NCI-H446 (cell line): ENCODE measurements at places on chromosomes 2 and 18.

GRCh38 chr2:229342376-229342775 lies 71.3 kb upstream of the PID1 start:
- no peak for DNase-seq

DNA sequence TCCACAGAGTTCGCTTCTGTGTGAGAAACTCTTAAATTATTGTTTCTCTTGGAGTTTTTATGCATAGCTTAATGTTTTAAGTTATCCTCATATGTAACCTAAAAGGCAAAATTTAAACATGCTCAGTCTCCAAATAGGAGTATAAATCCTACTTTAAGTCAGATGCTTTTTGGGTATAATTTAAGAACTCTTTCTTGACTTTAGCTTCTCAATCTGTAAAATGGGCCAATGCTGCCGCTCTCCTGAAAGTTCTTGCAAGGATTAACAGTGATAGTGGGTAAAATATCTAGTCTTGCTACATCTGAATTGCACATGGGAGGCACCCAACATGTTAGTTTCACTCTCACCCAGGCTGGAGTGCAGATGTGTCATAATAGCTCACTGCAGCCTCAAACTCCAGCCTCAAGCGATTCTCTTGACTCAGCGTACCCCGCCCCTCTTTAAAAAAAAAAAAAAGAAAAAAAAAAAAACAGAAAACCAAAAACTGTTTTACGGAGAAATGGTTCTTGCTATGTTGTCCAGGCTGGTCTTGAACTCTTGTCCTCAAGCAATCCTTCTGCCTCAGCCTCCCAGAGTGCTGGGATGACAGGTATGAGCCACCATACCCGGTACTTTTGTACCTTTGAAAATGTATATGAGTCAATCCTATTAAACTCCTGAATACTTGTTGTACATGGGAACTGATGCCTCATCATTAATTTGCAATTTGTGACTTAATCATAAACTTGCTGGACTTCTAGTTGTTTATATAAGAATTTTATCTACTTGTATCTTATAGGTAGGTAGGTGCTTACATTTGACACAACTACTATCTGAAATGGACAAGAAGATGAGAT lies 1.8 kb downstream of the FBXO48 start:
- no peak for DNase-seq

DNA sequence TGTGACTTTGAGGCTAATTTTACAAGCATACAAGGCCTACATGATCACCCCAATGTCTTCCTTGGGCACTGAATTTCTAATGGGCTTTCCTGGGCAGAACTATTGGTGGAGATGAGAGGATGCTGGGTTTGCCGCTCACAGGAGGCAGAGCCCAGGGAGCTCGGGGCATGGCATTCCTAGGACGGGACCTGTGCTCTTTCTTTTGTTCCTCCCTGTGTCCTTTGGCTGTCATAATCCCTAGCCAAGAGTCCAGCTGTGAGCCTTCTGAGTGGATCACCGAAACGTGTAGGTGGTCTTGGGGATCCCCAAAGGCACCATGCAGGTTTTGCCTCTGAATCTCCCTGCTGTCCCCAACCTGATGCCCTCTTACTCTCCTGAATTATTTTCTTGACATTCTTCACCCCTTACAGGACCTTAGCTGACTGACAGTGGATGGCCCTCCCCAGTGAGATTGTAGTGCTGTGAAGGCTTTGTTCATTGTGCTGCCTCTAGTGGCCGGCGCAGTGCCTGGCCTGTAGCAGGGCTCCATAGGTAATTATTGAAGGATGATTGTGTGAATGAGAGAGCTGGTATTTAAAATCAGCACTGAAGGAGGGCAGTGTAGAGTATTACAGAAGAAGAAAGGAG lies 221.9 kb downstream of the ZNF407 start:
- no peak for DNase-seq

GRCh38 chr2:70822843-70823242 lies 2.4 kb upstream of the CLEC4F start:
- no peak for DNase-seq

GRCh38 chr2:12325806-12326205 lies 390.9 kb upstream of the TRIB2 start:
- DNase-seq: no peak

DNA sequence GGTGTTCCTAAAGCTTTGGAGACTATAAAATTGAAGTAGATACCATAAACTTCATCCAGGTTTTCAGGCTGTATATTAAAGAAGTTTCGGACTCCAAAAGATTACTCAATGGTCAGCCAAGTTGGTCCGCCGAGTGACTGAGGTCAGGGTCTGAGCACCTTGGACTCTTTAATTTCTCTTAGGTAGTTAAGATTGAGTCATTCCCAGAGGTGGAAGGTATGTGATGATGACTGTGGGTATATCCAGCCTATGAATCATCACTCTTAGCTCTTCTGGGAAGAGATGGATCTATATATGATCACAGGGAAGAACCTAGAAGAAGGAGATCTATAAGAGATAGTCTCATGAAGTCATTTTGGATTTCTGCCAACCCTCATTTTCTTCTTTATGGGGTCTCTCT lies 3.3 kb downstream of the ITGA6 start:
- no peak for DNase-seq

DNA sequence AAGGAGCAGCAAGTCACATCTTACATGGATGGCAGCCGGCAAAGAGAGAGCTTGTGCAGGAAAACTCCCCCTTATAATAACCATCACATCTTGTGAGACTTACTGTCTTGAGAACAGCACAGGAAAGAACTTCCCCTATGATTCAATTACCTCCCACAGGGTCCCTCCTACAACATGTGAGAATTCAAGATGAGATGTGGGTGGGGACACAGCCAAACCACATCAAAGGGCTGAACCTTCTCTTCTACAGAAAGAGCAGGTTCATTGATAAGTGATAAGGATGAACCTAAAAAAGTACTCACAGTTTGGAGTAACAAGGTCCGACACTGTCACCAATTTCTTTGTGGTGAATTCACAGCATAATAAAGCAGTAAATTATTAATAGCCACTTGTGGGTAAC lies 422.2 kb upstream of the FSIP2 start:
- DNase-seq: no peak

DNA sequence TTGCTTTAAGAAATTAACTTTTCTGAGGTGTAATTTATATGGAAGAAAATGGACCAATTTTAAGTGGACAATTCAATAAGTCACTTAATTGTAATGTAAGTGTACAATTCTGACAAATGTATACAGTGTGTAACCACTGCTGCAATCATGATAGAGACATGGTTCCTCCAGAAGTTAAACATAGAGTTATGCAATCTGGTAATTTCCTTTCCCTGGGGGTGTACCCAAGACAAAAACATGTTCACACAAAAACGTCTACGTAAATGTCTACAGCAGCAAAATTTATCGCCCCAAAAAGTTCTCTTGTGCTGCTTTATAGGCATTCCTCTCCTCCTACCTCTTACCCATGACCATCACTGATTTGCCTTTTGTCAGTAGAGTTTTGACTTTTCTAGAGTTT lies 141.5 kb downstream of the AQP4 start:
- DNase-seq: no peak

GRCh38 chr2:231378026-231378722 lies 17.3 kb upstream of the B3GNT7 start:
- no peak for DNase-seq

- no peak for DNase-seq
These were observed 109.4 kb downstream of the AOX1 start for GRCh38 chr2:200695191-200695590.

DNA sequence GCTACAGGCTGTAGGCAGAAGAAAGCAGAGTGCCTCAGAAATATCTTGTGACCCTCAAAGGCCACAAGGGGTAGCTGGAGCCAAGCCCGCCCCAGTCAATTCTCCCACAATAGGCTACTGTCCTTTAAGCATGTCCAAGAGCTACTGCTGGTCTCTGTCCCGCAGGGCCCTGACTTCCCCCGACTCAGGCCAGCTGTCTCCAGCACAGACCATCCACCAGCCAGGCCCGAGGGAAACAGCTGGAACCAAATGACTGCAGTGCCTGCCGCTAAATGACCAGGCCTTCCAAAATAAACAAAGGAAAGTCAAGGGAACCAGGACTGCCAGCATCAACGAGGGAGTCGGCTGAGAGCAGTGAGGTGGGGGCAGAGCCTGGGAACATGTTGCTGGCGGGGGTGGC lies 36.7 kb downstream of the MCFD2 start:
- DNase-seq: no peak

DNA sequence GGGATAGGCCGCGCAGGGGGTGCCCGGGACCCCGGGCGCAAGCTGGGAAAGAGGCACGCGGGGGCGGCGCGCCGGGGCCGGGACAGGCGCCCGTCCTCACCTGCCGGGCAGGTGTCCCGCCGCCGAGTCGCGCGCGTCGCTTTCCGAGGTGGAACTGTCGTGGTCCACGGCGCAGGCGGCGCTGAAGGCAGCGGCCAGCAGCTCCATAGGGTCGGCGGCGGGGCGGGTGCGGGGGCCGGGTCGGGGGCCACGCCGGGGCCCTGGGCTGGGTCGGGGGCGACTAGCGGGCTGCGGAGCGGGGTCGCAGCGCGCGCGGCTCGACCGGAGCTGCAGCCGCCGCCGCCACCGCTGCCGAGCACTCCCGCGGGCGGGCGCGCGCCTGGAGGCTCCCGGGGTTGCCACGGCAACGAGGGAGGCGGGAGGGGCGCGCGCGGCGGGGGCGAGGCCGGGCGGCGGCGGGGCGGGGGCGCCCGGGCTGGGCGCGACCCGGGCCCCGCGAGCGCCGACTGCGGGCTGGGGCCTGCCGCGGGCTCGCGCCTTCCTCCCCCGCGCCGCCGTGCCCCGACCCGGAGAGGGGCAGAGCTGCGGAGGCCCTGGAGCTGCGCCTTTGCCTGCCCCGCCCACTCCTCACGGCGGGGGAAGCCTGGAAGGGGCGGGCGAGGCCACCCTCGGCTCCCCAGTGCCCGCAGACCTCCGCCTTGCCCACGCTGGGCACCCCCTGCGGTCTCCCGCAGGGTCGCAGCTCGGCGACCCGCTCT lies 57.9 kb downstream of the SNORC start:
- DNase-seq: no peak

- DNase-seq: no peak
These were observed 124.5 kb downstream of the PLB1 start for GRCh38 chr2:28620291-28620793.

- DNase-seq: no peak
These were observed 9.7 kb downstream of the PROKR1 start for GRCh38 chr2:68653034-68653433.

- no peak for DNase-seq
These were observed 117.4 kb downstream of the FMNL2 start for GRCh38 chr2:152452256-152452973.

GRCh38 chr2:168671932-168672331 lies 130.5 kb upstream of the NOSTRIN start:
- no peak for DNase-seq

GRCh38 chr2:10300997-10301940 lies 1.4 kb upstream of the HPCAL1 start:
- DNase-seq: no peak

GRCh38 chr2:196404276-196404675 lies 232.9 kb upstream of the STK17B start:
- no peak for DNase-seq

DNA sequence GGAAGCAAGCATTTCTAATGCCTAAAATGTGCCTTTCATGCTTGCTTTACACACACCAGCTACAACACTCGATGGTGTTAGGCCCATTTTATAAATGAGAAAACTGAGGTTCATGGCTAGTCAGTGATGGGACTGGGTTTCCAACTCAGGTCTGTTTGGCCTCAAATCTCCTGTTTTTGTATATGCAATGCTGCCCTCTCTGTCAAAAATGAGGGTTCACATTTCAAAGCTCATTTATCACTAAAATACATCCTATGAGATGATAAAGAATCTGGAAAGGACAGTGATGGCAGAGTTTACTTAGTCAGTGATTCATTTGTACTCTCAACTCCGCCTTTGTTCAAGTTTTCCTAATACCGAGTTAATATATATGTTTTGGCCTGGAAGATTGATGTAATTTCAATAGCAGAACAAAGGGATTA lies 92.3 kb downstream of the KCTD1 start:
- no peak for DNase-seq

- DNase-seq: no peak
These were observed 9.4 kb downstream of the INSIG2 start for GRCh38 chr2:118097657-118098056.

DNA sequence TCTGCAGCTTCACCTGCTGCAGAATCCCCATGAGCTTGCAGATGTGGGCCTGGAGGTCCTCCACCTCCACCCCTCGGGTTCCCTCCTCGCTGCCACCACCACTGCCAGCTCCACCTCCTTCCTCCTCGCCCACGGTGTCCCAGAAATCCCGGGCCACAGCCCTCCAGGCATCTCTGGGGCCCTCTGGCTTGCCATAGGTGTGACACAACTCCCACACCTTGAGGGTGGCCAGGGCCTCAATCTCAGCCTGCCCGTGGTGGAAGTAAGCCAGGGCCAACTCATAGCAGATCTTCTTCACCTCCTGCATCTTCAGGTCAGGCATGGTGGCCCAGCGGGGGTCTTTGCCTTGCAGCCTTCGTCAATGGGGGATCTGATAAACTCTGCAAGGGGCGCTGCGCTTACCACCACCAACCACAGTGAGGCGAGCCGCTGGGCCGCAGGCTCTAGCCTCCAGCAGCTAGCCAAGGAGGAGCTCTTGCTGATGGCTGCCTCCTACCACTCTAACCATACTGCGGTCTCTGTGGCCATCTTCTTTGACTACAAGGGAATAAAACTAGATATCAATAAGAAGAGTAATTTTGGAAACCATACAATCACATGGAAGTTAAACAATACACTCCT lies 36.1 kb upstream of the ANKRD62 start:
- DNase-seq: no peak

DNA sequence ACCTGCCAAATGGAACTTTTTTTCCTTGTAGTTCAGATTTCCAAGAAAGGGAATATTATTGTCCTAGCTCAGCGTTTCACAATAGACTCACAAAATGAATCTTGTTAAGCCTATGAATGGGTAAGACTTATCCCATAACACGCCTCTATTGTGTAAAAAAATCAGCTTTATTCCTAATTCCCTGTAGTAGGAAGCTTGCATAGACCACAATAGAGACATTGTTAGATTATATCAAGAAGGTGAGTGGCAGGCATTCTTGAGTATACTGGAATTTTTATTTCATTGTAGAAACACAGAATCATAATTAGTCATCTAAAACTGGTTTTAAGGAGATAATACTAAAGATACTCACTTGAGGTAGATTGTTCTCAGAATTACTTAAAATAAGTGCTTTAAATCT lies 46.5 kb upstream of the SLC30A6 start:
- DNase-seq: no peak

DNA sequence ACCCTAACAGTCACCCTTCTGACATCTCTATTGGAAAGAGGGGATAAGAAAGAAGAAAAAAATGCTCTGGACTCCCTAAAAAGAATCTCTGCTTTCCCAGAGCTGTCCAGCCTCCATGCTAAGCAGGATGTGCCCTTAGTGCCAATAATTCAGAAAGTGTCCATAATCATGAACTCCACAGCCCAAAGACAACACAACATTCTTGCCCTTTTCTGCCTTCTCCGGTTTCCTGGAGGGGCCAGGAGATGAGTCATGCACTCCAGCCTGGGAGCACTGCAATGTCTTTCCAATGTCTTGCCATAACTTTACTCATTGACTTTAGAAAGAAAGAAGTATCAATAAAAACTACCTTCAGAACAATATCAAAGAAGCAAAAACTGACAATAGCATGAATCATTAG lies 44.0 kb downstream of the KLF7 start:
- DNase-seq: no peak

- no peak for DNase-seq
These were observed 59.2 kb upstream of the PPP1CB start for GRCh38 chr2:28692411-28692810.

GRCh38 chr2:64700133-64700809 lies 46.6 kb upstream of the SERTAD2 start:
- DNase-seq: no peak
